Liver (tissue), 10 donors: ENCODE measurements at places on chromosomes 5 and 9. TPM values are rescaled to one million over a fixed set of nuclear protein-coding genes. Genes with fewer than 3 reads are reported as not detected.

Gene ACSL6
- total RNA-seq, result 129 TPM

Gene RGMB
- total RNA-seq, result 2.5 TPM

Gene CRHBP
- 77.4 TPM for total RNA-seq

Gene FOXE1
- total RNA-seq, result not detected

DNA sequence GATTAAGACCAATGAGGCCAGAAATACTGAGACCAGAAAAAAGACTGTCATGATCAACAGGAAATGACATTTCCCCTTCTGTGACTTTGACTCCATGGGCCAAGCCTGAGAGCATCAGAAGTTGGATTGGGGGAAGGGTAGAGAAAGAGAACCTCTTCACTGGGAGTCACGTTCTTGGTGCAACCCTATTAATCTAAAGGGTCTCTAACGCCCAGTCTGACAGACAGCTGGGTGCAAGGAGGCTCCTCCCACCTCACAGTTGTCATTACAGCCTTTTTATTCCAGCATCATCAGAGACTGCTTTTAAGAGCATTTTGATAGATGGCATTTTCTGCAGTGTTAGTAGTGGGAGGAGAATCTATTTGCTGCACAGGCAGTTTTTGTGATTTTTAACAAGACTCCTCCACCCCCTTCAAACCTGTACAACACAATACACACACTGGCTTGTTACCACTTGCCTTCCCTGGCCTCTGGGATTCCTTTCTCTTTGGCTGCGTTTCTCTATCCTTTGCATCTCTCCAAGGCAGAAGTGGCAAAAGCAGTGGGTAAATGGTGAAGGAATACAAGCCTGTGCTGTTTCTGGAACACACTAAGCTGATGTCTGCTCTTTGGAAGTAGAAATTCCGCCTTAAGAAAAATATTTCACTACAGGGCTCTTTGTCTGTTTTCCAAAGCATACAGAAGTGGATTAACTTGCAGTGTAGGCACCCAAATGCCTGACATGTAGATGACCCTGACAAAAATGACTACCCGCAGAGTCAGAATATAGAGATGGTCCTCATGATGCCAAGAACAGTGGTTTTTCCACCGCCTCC, 310.4 kb upstream of the ZNF608 start:
- H3K4me1 ChIP-seq, result no peaks in the 10 kb centered on the region
- no peak overlapping the region for H3K4me3 ChIP-seq
- no peak for DNase-seq
- H3K36me3 ChIP-seq, result no peaks in the 10 kb centered on the region

- no peak overlapping the region for H3K4me3 ChIP-seq
- H3K27me3 ChIP-seq, result no peaks in the 10 kb centered on the region
- no peaks in the 10 kb centered on the region for H3K36me3 ChIP-seq
Observed at GRCh38 chr9:83340451-83340850, 197.8 kb downstream of the FRMD3 start.

GRCh38 chr5:59500014-59500413, 393.5 kb downstream of the PDE4D start:
- no peaks in the 10 kb centered on the region for H3K36me3 ChIP-seq
- H3K27ac ChIP-seq, result no peak overlapping the region
- H3K4me3 ChIP-seq, result no peak overlapping the region
- H3K4me1 ChIP-seq, result no peaks in the 10 kb centered on the region

DNA sequence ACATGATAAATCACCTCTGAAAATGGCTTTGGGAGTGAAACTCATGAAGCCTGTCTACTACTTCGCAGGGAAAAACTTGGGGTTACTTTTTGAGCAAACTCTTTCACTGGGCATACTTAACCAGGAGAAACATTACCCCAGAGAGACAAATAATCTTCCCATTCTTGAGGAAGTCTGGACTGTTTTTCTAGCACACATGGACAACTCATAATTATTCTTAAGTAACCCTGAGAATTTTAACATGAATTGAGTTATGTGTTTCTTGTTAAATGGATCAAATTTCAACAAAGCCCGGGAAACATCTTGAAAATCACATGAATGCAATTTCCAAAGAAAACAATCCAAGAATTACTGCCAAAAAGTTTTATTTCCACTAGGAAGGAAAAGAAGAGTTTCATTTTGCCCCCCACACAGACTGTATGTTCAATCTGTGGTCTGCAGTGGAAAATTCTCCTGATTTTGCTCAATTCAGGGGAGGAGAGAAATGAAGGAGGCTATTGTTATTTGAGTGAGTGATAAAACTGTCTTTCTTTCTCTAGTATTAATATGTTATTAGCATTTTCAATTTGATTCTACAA, 564.8 kb upstream of the CLINT1 start:
- H3K4me3 ChIP-seq, result no peak overlapping the region
- DNase-seq, result no peak
- no peaks in the 10 kb centered on the region for H3K36me3 ChIP-seq
- no peak overlapping the region for H3K27ac ChIP-seq

GRCh38 chr5:100777680-100778300, 125.3 kb downstream of the ST8SIA4 start:
- DNase-seq, result no peak
- peak overlapping the region; percentile 35 for H3K27ac ChIP-seq
- no peaks in the 10 kb centered on the region for H3K36me3 ChIP-seq
- no peaks in the 10 kb centered on the region for H3K4me1 ChIP-seq

DNA sequence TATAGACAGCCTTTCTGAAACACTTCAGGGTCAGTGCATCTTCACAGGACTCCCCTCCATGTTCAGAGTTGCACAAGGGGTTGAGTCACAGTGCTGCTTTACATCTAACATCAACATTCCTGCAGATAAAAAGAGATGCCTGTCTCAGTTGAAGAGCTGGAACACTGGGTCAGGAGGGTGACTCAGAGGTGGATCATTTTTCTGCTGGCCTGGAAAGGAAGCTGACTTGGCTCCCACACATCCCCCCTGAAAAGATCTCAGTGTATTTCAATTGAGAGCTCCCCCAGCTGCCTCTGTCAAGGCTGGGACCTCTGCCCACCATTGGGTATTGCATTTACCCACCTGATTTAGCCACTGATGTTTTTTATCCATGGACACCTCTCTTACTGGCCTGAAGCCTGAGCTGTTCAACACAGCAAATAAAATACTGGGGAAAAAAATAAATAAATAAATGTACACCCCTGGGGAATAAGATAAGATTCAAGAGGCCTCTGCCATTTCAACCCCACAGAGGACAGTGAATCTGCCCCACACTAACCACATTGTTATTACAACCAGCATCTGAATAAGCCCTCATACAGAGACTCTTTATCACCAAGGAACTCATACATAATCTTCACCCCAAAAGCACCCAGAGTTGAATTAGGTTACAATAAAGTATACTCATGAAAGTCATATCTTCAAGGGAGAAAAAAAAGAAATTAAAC, 716.4 kb downstream of the SEMA5A start:
- H3K27me3 ChIP-seq, result no peaks in the 10 kb centered on the region
- no peak overlapping the region for H3K27ac ChIP-seq
- H3K4me3 ChIP-seq, result no peak overlapping the region
- H3K36me3 ChIP-seq, result no peaks in the 10 kb centered on the region

GRCh38 chr9:14994738-14995137, 84.5 kb upstream of the FREM1 start:
- H3K36me3 ChIP-seq, result no peaks in the 10 kb centered on the region
- H3K27me3 ChIP-seq, result no peaks in the 10 kb centered on the region
- DNase-seq, result no peak
- no peak overlapping the region for H3K4me3 ChIP-seq
- H3K4me1 ChIP-seq, result peaks cover 5% of the 10 kb centered on the region
- H3K27ac ChIP-seq, result no peak overlapping the region

- no peaks in the 10 kb centered on the region for H3K27me3 ChIP-seq
- H3K4me3 ChIP-seq, result no peak overlapping the region
- H3K36me3 ChIP-seq, result no peaks in the 10 kb centered on the region
- DNase-seq, result no peak
Observed at GRCh38 chr5:179164331-179165311, 104.4 kb downstream of the ZNF354C start.

GRCh38 chr5:1343315-1343751, 1.6 kb downstream of the CLPTM1L start:
- H3K4me1 ChIP-seq, result peaks cover 13% of the 10 kb centered on the region
- no peaks in the 10 kb centered on the region for H3K27me3 ChIP-seq
- DNase-seq, result no peak
- peaks cover 10% of the 10 kb centered on the region for H3K36me3 ChIP-seq
- H3K27ac ChIP-seq, result no peak overlapping the region
- H3K4me3 ChIP-seq, result no peak overlapping the region

- H3K27me3 ChIP-seq, result no peaks in the 10 kb centered on the region
- no peak overlapping the region for H3K27ac ChIP-seq
- H3K4me1 ChIP-seq, result no peaks in the 10 kb centered on the region
- no peak for DNase-seq
- no peak overlapping the region for H3K4me3 ChIP-seq
Observed at GRCh38 chr9:101139082-101139481, 110.6 kb downstream of the PLPPR1 start.

GRCh38 chr5:19880859-19881436, 107.1 kb downstream of the CDH18 start:
- DNase-seq, result no peak
- no peaks in the 10 kb centered on the region for H3K36me3 ChIP-seq
- no peak overlapping the region for H3K4me3 ChIP-seq
- no peak overlapping the region for H3K27ac ChIP-seq

DNA sequence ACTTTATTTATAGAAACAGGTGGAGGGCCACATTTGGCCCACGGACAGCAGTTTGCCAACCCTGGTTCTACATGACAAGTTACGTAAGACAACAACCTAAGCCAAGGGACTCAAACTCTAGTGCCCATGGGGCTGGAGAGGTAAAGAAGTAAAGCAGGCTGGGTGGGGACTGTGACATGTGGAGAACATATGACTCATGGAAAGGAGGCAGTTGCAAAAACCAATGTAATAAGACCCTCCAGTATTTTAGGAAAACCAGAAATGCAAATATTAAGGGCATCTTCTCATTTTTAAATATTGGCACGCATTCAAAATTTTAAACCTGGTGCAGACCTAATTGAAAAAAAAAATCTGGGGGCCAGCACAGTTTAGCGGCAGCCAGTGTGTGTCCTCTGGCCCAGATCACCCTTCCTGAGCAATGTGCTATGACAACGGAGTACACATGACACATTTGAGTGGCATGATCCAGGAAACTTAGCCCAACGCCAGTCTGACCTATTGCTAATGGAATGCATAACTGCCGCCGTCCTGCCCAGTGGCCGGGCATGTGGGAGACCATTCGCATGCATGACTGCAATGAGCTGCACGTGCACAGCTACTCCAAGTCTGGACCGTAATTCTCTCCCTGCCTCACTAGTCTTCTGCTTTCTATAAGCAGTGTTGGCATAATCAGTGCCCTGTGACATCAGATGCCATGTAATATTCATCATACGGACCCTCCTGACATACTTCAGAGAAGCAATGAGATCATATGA, 97.2 kb downstream of the SH3TC2 start:
- H3K4me1 ChIP-seq, result peaks cover 18% of the 10 kb centered on the region
- H3K36me3 ChIP-seq, result no peaks in the 10 kb centered on the region
- no peaks in the 10 kb centered on the region for H3K27me3 ChIP-seq
- no peak overlapping the region for H3K4me3 ChIP-seq
- no peak for DNase-seq

GRCh38 chr5:81147886-81148571, 85.1 kb upstream of the CKMT2 start:
- no peak for DNase-seq
- H3K27ac ChIP-seq, result no peak overlapping the region
- no peaks in the 10 kb centered on the region for H3K36me3 ChIP-seq
- no peaks in the 10 kb centered on the region for H3K27me3 ChIP-seq
- H3K4me1 ChIP-seq, result no peaks in the 10 kb centered on the region
- no peak overlapping the region for H3K4me3 ChIP-seq

GRCh38 chr5:124433170-124433569, 313.3 kb downstream of the ZNF608 start:
- H3K27ac ChIP-seq, result no peak overlapping the region
- H3K36me3 ChIP-seq, result no peaks in the 10 kb centered on the region
- no peaks in the 10 kb centered on the region for H3K4me1 ChIP-seq
- no peak for DNase-seq
- no peak overlapping the region for H3K4me3 ChIP-seq

GRCh38 chr9:16154521-16155078, 601.8 kb downstream of the CCDC171 start:
- peak; percentile 42 for DNase-seq
- H3K4me3 ChIP-seq, result no peak overlapping the region
- no peaks in the 10 kb centered on the region for H3K27me3 ChIP-seq
- no peaks in the 10 kb centered on the region for H3K36me3 ChIP-seq

- no peak overlapping the region for H3K27ac ChIP-seq
- DNase-seq, result no peak
- H3K4me3 ChIP-seq, result no peak overlapping the region
- no peaks in the 10 kb centered on the region for H3K4me1 ChIP-seq
- no peaks in the 10 kb centered on the region for H3K27me3 ChIP-seq
Observed at GRCh38 chr5:62614355-62614754, 35.7 kb downstream of the LRRC70 start.
